ENCODE measurements at places on chromosomes 5 and 9.

DNA sequence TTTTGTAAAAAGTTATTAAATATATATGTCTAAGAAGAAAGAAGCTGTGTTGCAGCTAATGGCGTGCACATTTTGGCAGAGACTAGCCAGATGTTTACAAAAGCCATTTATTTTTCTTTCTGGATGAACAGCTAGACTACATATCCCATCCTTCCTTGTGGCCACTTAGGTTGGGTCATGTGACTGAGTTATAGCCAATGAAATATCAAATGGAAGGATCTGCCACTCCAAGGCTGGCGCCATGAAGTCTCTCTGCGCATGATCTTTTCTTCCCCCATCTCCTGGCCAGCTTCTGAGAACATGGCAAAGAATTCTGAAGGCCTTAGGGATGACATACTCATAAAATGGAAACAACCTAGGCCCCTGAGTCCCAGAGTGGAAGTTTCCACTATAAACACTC lies 244.2 kb upstream of the DAB2 start:
- no peaks in the 10 kb centered on the region for H3K4me1 ChIP-seq
- no peak overlapping the region for H3K27ac ChIP-seq
- H3K36me3 ChIP-seq, result no peaks in the 10 kb centered on the region

DNA sequence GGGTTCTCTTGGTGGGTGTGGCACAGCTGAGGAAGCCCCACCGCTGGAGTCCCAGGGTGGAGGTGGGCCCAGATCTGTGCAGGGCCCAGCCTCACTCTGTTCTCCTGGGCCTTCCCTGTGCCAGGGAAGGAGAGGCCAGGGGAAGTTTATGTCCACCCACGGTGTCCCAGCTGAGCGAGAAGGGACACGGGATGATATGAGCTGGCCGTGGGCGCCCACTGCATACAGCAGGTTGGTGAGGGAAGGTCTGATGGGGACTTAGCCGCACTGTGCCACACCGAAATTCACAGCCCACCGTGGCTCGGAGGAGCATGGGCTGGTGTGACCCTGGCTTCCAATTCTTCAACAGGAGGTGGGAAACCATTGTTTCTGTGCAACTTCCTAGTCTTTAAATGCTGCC lies 33.9 kb downstream of the UNC5A start:
- no peaks in the 10 kb centered on the region for H3K4me1 ChIP-seq
- no peak for DNase-seq
- H3K4me3 ChIP-seq, result no peak overlapping the region
- peaks cover 7% of the 10 kb centered on the region for H3K27me3 ChIP-seq
- H3K36me3 ChIP-seq, result no peaks in the 10 kb centered on the region
- no peak overlapping the region for H3K27ac ChIP-seq

- no peak overlapping the region for H3K4me3 ChIP-seq
- peaks cover 5% of the 10 kb centered on the region for H3K27me3 ChIP-seq
- H3K4me1 ChIP-seq, result no peaks in the 10 kb centered on the region
- no peak overlapping the region for H3K27ac ChIP-seq
These were observed 216.0 kb upstream of the PUM3 start for GRCh38 chr9:3059781-3060468.

GRCh38 chr5:109650493-109650892 lies 39.2 kb upstream of the MAN2A1 start:
- H3K27ac ChIP-seq, result no peak overlapping the region
- H3K36me3 ChIP-seq, result no peaks in the 10 kb centered on the region
- peaks cover 4% of the 10 kb centered on the region for H3K27me3 ChIP-seq
- H3K4me3 ChIP-seq, result no peak overlapping the region
- no peaks in the 10 kb centered on the region for H3K4me1 ChIP-seq

GRCh38 chr5:168939887-168940544 lies 360.8 kb upstream of the PANK3 start:
- H3K36me3 ChIP-seq, result no peaks in the 10 kb centered on the region
- no peak overlapping the region for H3K27ac ChIP-seq
- no peak for DNase-seq
- no peaks in the 10 kb centered on the region for H3K27me3 ChIP-seq

DNA sequence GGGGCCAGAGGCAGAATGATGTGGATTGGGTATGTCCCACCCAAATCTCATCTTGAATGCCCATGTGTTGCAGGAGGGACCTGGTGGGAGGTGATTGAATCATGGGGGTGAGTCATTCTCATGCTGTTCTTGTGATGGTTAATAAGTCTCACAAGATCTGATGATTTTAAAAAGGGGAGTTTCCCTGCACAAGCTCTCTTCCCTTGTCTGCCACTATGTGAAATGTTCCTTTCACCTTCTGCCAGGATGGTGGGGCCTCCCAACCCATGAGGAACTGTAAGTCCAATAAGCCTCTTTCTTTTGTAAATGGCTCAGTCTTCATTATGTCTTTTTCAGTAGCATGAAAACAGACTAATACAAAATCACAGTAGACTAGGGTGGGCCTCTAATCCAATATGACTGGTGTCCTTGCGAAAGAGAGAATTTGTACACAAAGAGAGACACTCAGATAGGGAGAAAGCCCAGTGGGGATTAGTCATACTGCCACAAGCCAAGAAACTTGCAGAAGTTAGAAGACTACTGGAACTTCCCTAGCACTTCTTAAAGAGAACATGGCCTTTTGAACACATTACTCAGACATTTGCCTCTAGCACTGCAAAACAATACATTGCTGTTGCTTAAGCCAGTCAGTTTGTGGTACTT lies 68.4 kb downstream of the ANXA1 start:
- H3K4me1 ChIP-seq, result peaks cover 6% of the 10 kb centered on the region
- no peaks in the 10 kb centered on the region for H3K36me3 ChIP-seq
- H3K27me3 ChIP-seq, result peaks cover 7% of the 10 kb centered on the region
- no peak overlapping the region for H3K4me3 ChIP-seq
- no peak overlapping the region for H3K27ac ChIP-seq

- peak; percentile 21 for DNase-seq
- H3K27me3 ChIP-seq, result no peaks in the 10 kb centered on the region
- H3K4me1 ChIP-seq, result peaks cover 26% of the 10 kb centered on the region
- H3K4me3 ChIP-seq, result peak overlapping the region; percentile 98
- H3K27ac ChIP-seq, result peak overlapping the region; percentile 90
- H3K36me3 ChIP-seq, result peaks cover 5% of the 10 kb centered on the region
These were observed 778 bp upstream of the PPP6C start for GRCh38 chr9:125190361-125190801.

GRCh38 chr5:39534690-39535089 lies 109.9 kb upstream of the DAB2 start:
- H3K27me3 ChIP-seq, result peaks cover 20% of the 10 kb centered on the region
- no peak overlapping the region for H3K4me3 ChIP-seq
- no peak for DNase-seq
- no peaks in the 10 kb centered on the region for H3K36me3 ChIP-seq
- no peaks in the 10 kb centered on the region for H3K4me1 ChIP-seq
- no peak overlapping the region for H3K27ac ChIP-seq

GRCh38 chr9:110278080-110278707 lies 21.9 kb upstream of the TXN start:
- no peaks in the 10 kb centered on the region for H3K4me1 ChIP-seq
- H3K4me3 ChIP-seq, result no peak overlapping the region
- no peak for DNase-seq
- H3K36me3 ChIP-seq, result no peaks in the 10 kb centered on the region
- peaks cover 2% of the 10 kb centered on the region for H3K27me3 ChIP-seq

DNA sequence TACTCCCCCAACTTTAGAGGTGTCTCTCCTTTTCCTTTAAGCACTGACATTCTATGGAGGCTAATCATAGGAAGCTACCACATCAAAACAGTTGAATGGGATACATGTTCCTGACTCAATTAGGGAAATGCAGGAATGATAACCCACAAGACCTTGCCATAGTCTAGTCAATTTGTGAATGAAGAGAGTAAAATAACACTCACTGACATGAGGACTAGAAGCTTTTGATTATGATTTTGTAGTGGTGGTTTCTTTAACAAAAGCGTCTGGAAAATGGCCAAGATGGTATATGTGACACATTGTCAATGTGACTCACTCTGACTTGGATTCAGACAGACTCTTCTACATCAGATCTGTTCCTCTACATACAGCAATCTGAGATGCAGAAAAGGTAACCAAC lies 13.7 kb upstream of the PRELID2 start:
- DNase-seq, result no peak
- no peak overlapping the region for H3K4me3 ChIP-seq
- peaks cover 15% of the 10 kb centered on the region for H3K27me3 ChIP-seq
- no peaks in the 10 kb centered on the region for H3K4me1 ChIP-seq

- H3K36me3 ChIP-seq, result no peaks in the 10 kb centered on the region
- no peak overlapping the region for H3K4me3 ChIP-seq
- H3K4me1 ChIP-seq, result no peaks in the 10 kb centered on the region
- no peak overlapping the region for H3K27ac ChIP-seq
- H3K27me3 ChIP-seq, result no peaks in the 10 kb centered on the region
- no peak for DNase-seq
These were observed 14.6 kb upstream of the BNC2 start for GRCh38 chr9:16884952-16885513.

- DNase-seq, result no peak
- H3K4me1 ChIP-seq, result no peaks in the 10 kb centered on the region
- H3K36me3 ChIP-seq, result no peaks in the 10 kb centered on the region
- no peaks in the 10 kb centered on the region for H3K27me3 ChIP-seq
- H3K27ac ChIP-seq, result no peak overlapping the region
These were observed 136.3 kb downstream of the TMEM232 start for GRCh38 chr5:110590187-110590586.

DNA sequence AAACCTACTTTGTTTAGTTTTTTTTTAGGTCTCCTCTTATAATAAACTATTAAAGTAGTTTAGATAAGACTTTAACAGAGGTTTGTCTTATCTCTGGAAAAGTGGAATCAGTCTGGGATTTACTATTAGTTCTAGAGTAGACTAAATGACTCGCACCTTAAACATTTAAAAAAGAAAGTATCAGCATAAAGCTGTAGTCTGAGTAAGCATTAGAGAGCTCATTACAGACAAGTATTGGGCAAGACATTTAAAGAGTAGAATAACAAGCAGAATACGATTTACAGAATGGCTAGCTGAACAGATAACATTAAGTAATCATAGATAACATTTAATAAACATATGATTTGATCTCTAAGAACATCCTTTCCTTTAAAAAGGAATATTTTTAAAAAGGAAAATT lies 226.0 kb upstream of the DMAC1 start:
- H3K27me3 ChIP-seq, result no peaks in the 10 kb centered on the region
- H3K27ac ChIP-seq, result no peak overlapping the region
- no peaks in the 10 kb centered on the region for H3K4me1 ChIP-seq
- H3K36me3 ChIP-seq, result no peaks in the 10 kb centered on the region

GRCh38 chr5:173041881-173042762 lies 14.0 kb upstream of the CREBRF start:
- no peak overlapping the region for H3K27ac ChIP-seq
- no peak for DNase-seq
- H3K4me1 ChIP-seq, result peaks cover 3% of the 10 kb centered on the region
- no peak overlapping the region for H3K4me3 ChIP-seq
- H3K27me3 ChIP-seq, result no peaks in the 10 kb centered on the region

DNA sequence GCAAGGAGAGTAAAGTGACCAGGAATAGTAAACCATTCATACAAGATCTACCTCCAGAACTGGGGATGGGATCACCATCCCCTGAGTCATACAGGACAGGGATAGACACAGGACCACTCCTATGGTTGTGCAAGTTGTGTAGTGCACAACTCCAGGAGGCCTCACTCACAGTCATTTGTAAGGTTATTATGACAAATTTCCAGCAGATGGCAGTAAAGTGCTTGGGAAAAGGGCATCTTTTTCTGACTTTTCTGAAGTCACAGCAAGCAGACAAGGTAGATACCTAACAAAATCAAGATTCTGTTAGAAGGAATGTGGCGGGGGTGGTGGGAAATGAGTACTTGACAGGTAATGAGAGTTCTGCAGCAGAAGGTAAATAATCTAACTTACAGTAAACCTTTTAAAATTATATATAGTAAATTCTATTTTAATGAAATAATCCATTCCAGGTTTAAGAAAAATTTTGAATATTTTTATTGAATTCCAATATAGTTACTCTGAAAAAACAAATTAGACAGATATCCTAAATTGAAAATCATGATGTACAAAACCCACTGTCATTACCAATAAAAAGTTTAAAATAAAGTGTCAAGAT lies 16.7 kb upstream of the KIF27 start:
- H3K4me3 ChIP-seq, result no peak overlapping the region
- no peak overlapping the region for H3K27ac ChIP-seq
- no peaks in the 10 kb centered on the region for H3K27me3 ChIP-seq
- H3K36me3 ChIP-seq, result peaks cover 29% of the 10 kb centered on the region

GRCh38 chr9:136273921-136274785 lies 28.5 kb upstream of the QSOX2 start:
- H3K27me3 ChIP-seq, result no peaks in the 10 kb centered on the region
- DNase-seq, result no peak
- no peaks in the 10 kb centered on the region for H3K4me1 ChIP-seq
- no peak overlapping the region for H3K4me3 ChIP-seq
- H3K27ac ChIP-seq, result no peak overlapping the region

DNA sequence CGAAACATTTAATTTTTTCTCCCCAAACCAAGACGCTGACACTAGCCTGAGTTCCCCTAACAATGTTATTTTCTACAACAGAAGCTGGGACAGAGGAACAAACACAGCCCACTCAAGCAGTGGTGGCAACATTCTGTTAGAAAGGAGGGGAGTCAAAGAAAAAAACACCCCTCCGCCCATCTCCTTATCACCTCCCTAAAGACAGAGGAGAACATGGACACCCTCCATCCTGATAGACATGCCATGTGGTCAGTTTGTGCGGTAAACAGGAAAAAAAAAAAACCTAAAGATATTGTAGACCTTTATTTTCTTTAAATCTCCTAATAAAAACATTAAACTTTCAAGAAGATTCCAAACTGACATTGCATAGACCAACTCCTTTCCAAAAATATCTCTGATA lies 2.9 kb upstream of the DPM2 start:
- DNase-seq, result no peak
- peaks cover 81% of the 10 kb centered on the region for H3K36me3 ChIP-seq
- peaks cover 40% of the 10 kb centered on the region for H3K4me1 ChIP-seq
- peak overlapping the region; percentile 16 for H3K27ac ChIP-seq

GRCh38 chr5:66475731-66476130 lies 120.5 kb upstream of the MAST4 start:
- H3K4me1 ChIP-seq, result no peaks in the 10 kb centered on the region
- no peaks in the 10 kb centered on the region for H3K27me3 ChIP-seq
- H3K4me3 ChIP-seq, result no peak overlapping the region
- DNase-seq, result no peak

DNA sequence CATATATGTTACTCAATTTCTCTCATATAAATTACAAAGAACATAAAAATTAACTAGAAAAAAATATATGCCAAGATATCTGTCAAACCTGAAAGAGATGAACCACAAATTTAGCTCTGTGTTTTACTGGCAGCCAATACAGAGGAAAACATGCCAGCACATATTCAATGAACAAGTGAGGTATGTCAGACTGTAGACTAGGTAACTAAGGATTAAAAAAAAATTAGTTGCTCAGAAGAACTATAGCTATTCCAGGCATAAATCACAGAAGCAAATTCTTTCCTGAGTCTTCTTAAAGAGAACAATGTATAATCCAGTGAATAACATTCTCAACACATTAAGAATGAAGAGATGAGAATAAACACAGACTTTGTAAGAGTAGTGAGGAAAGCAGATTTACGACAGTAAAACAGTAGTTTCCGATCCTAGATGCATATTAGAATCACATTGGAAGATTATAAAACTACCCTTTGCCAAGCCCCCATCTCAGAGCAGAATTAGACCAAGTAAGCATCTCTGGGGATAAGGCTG lies 20.6 kb upstream of the CAAP1 start:
- peaks cover 46% of the 10 kb centered on the region for H3K36me3 ChIP-seq
- H3K27me3 ChIP-seq, result no peaks in the 10 kb centered on the region
- no peak overlapping the region for H3K27ac ChIP-seq
- no peaks in the 10 kb centered on the region for H3K4me1 ChIP-seq
- DNase-seq, result no peak

GRCh38 chr9:8825585-8826147 lies 1026.1 kb upstream of the DMAC1 start:
- H3K27ac ChIP-seq, result no peak overlapping the region
- no peak for DNase-seq
- no peaks in the 10 kb centered on the region for H3K36me3 ChIP-seq
- peaks cover 5% of the 10 kb centered on the region for H3K4me1 ChIP-seq
- H3K27me3 ChIP-seq, result no peaks in the 10 kb centered on the region

Measured in T-helper 2 cell treated with Interferon-gamma antibody and Interleukin-4, amounts not matched to agents 5 μg/mL and 100 μg/mL, for 36 hours (primary cell).